Stimulated activated CD8-positive, alpha-beta memory T cell treated with anti-CD3 and anti-CD28 coated beads, Interleukin-7, amount 100 ng/mL, for 24 hours (primary cell): ENCODE measurements at places on chromosomes 6 and 20.

DNA sequence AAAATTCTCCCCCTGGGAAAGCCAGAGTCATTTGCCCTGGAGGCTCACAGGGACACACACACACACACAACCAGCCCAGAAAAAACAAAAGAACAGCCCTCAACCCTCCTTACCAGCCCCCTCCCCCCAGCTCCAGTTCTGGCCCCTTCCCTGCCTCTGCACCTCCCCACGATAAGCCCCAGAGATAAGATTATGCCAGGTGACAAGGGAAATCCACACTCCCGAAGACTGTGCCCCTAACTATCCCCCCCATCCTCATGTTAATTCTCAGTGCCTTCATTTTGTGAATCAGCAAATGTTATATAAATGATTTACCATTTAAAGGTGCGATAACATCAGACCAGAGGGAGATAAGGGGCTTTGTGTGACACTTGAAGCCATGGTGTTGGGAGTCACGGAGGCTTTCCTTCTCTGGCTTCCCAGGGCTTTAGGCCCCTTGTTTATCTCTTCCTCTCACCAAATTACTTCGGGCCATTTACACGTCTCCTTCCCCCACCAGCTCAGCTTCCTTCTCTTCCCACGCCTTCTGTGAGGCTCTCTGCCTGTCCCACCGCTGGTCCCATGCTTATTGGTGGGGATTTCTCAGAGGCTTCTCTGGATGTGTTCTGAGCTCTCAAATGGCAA lies 12.5 kb upstream of the FOXC1 start:
- DNase-seq = no peak

DNA sequence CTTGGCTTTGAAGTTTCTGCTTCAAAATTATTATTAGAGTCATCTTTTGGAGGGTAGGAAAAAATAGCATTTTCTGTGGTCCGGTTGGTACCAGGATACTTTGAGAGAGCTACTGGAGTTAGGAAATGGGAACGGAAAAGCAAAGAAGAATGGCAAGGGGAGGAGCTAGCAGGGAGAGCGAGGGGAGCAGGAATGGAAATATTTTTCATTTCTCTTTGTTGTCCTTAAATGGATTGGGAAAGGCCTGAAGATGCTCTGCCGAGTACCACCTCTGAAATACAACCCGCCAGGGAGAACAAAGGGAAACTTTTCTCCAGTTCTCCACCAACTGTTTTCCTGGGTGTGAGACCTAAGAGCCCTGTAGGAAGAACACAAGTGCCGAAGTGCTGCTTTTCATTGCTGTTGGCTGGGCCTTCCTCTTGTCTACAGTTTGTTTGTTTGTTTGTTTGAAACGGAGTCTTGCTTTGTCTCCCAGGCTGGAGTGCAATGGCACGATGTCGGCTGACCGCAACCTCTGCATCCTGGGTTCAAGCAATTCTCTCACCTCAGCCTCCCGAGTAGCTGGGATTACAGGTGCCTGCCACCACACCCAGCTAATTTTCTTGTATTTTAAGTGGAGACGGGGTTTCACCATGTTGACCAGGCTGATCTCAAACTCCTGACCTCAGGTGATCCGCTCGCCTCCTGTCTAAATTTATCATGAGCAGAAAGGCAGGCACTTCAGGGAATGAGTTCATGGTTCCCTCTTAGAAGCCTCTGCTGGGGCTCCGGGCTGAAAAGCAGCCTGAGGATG lies 3.5 kb upstream of the TRAF3IP2 start:
- DNase-seq = no peak

- no peak for DNase-seq
Measured at GRCh38 chr20:63639093-63639975, 12.4 kb upstream of the GMEB2 start.

- DNase-seq = no peak
Measured at GRCh38 chr20:60332523-60332922, 374.3 kb downstream of the CDH26 start.

- DNase-seq = no peak
Measured at GRCh38 chr20:32920530-32921298, 62.0 kb downstream of the EFCAB8 start.

GRCh38 chr6:138206862-138207261 lies 11.4 kb downstream of the PBOV1 start:
- DNase-seq = no peak

- DNase-seq = no peak
Measured at GRCh38 chr6:135423649-135424128, 73.9 kb downstream of the AHI1 start.

- DNase-seq = no peak
Measured at GRCh38 chr6:10682355-10682988, 11.9 kb downstream of the C6orf52 start.

DNA sequence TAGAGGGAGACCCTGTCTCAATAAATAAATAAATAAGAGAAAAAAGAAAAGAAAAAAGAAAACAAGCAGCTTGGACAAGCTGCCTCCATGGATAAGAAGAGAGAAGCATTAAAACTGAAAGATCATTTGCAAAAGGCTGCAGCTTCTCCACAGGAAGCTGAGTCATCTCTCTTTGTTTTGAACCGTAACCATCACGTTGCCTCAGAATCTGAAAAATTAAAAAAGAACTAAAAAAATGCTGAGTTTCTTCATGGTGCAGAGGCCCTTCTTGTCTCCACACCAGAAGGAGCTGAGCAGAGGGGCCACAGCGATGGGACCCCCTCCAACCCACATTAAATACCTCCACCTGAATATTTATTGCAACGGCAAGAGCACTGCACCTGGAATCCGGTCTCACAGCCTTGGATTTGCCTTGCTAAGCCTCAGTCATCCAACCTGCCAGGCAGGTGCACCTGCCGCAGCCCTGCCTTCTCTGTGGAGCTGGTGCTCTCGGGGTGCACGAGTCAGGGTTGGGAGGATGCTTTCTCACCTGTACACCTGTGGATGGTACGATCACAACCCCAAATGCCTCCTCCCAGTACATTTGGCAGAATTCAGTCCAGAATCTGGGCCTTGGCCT lies 28.1 kb downstream of the TOX2 start:
- DNase-seq = no peak

GRCh38 chr6:129732034-129732433 lies 22.1 kb upstream of the ARHGAP18 start:
- no peak for DNase-seq

GRCh38 chr6:7697820-7698623 lies 27.9 kb upstream of the BMP6 start:
- DNase-seq = no peak

GRCh38 chr6:137800762-137801161 lies 66.3 kb upstream of the TNFAIP3 start:
- DNase-seq = no peak

DNA sequence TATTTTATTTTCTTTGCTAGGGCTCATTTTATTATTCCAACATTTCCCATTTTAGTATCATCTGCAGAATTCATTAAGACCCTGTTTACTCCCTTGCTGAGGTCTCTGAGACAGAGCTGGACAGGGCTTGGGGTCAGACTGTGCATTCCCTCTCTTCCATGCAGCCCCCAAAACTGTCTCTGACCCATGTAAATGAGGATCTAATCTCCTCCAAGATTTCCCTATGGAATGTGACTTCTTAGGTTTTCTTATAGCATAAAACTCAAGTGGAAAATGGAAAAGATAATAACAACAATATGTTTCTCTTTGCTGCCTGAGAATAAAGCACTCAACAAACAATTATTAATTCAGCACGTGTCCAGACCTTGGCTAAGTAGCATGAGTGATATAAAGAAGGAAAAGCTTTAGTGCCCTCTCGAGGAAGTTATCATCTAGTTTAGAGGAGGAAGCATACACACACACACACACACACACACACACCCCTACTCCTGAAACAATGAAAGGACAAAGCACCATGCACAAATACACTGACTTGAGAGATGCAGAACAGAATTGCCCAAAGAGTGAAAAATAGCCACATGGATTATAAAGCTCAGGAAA lies 815.5 kb downstream of the BCKDHB start:
- no peak for DNase-seq

DNA sequence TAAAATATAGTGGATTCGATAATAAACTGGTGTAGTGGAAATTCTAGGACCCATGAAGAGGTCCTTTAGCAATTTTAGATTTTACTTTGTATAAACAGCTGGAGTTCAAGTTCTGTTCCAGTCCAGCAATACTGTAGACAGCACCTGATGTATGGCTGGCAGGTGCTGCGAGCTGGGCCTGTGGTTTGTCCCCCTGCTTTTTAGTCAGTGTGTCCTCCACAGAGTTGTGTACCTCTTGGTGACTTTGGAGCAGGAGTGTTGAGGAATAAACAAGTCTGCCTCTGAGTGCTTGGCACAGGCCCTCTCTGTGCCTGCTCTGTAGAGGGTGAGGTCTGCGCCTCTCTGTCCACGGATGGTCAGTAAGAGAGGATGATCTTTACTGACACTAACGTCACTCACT lies 13.8 kb downstream of the STX16 start:
- DNase-seq = no peak
